Left ventricle myocardium inferior (tissue), 1 donor: ENCODE measurements at places on chromosomes 7 and 10. TPM values are rescaled to one million over a fixed set of nuclear protein-coding genes. Genes with fewer than 3 reads are reported as not detected.

The THSD7A gene
- total RNA-seq, result 1.6 TPM

GRCh38 chr10:7792541-7792940, 4.6 kb downstream of the ATP5F1C start:
- peaks cover 98% of the 10 kb centered on the region for H3K4me1 ChIP-seq
- DNase-seq, result no peak
- H3K36me3 ChIP-seq, result peaks cover 13% of the 10 kb centered on the region
- H3K27me3 ChIP-seq, result no peaks in the 10 kb centered on the region
- no peak overlapping the region for H3K4me3 ChIP-seq
- H3K27ac ChIP-seq, result no peak overlapping the region

DNA sequence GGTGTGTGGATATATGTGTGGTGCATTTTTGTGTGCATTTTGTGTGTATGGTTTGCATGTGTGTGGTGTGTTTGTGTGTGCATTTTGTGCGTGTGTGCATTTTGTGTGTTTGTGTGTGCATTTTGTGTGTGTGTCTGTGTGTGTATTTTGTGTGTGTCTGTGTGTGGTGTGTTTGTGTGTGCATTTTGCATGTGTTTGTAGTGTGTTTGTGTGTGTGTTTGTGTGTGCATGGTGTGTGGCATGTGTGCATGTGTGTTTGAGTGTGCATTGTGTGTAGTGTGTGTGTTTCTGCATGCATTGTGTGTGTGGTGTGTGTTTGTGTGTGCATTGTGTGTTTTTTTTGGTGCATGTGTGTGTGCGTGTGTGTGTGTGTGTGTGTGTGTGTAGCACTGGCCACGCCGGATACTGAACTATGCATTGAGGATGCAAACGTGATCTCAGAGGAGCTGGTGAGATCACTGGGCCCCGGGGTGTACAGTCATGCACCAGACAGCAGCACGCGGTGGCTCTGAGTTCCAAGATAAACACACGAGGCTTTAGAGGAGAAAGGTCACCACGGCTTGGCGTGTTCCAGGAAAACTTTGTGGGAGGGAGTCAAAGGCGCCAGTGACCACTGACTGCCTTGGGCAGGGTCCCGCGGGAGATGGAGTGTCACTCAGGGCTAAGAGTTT, 106.6 kb upstream of the SHH start:
- H3K4me1 ChIP-seq, result no peaks in the 10 kb centered on the region
- H3K4me3 ChIP-seq, result no peak overlapping the region
- H3K27me3 ChIP-seq, result peaks cover 36% of the 10 kb centered on the region
- no peak overlapping the region for H3K27ac ChIP-seq
- no peaks in the 10 kb centered on the region for H3K36me3 ChIP-seq

- DNase-seq, result no peak
- no peak overlapping the region for H3K4me3 ChIP-seq
- no peak overlapping the region for H3K27ac ChIP-seq
- H3K4me1 ChIP-seq, result no peaks in the 10 kb centered on the region
Measured at GRCh38 chr10:8316284-8316683, 261.8 kb downstream of the GATA3 start.

DNA sequence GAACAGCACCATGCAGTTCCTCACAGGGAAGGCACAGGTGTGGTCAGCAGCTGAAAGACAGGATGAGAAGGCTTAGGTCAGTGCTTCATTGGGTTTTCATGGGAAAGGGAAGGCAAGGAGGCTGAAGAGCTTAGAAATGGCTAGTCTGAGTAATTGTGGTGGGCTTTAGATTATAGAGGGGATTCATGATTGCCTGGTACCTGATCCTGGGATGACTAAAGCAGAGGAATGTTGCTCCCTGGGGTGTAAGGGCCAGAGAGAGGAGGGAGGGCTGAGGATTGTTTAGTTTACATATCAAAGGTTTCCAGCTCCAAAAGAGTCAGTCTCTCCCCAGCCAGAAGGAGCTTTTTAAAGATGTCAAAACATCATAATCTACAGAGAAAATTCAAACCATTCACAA, 396.3 kb upstream of the POM121L12 start:
- no peak overlapping the region for H3K27ac ChIP-seq
- no peaks in the 10 kb centered on the region for H3K27me3 ChIP-seq
- no peaks in the 10 kb centered on the region for H3K4me1 ChIP-seq
- H3K36me3 ChIP-seq, result no peaks in the 10 kb centered on the region
- DNase-seq, result no peak
- H3K4me3 ChIP-seq, result no peak overlapping the region

- no peaks in the 10 kb centered on the region for H3K4me1 ChIP-seq
- no peak overlapping the region for H3K4me3 ChIP-seq
- H3K36me3 ChIP-seq, result no peaks in the 10 kb centered on the region
Measured at GRCh38 chr7:40884241-40884640, 749.4 kb downstream of the SUGCT start.

GRCh38 chr10:593901-594457, 95.5 kb downstream of the DIP2C start:
- H3K4me3 ChIP-seq, result peak overlapping the region; percentile 39
- peaks cover 49% of the 10 kb centered on the region for H3K4me1 ChIP-seq
- peak overlapping the region; percentile 64 for H3K27ac ChIP-seq
- DNase-seq, result peak; percentile 37
- H3K27me3 ChIP-seq, result no peaks in the 10 kb centered on the region

- no peak overlapping the region for H3K27ac ChIP-seq
- peaks cover 6% of the 10 kb centered on the region for H3K27me3 ChIP-seq
- DNase-seq, result no peak
- H3K4me1 ChIP-seq, result peaks cover 10% of the 10 kb centered on the region
Measured at GRCh38 chr10:48763403-48763965, 78.8 kb downstream of the WDFY4 start.
